ENCODE measurements at places on chromosomes 11 and 22.

DNA sequence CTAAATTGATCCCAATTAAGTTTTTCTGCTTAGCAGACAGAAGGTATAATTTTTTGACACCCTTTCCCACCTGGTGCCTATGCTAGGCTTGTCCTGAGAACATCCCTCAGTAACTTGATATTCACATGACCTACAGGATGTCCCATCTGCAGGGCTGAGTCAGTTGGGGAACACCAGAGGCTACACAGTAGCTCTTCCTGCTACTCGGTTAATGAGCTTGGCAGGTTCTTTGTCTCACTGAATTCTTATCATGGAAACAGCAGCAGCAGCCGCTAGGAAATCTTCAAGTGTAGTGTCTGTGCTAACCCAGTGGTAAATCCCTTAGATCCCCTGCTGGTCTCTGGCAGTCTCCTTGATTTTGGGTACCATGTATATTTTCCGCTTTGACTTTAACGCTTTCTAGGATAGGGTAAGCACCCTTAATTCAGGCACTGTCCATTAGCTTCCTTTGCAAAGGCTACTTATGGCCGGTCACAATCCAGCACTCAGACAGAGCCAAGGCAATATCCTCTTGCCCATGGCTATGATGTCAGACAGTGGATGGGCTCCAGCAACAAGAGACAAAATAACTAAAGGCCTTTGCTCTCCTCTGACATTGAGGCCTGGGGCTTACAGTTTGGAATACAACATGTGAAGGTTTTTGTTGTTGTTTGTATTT lies 8.5 kb downstream of the MRPL16 start:
- DNase-seq = no peak

DNA sequence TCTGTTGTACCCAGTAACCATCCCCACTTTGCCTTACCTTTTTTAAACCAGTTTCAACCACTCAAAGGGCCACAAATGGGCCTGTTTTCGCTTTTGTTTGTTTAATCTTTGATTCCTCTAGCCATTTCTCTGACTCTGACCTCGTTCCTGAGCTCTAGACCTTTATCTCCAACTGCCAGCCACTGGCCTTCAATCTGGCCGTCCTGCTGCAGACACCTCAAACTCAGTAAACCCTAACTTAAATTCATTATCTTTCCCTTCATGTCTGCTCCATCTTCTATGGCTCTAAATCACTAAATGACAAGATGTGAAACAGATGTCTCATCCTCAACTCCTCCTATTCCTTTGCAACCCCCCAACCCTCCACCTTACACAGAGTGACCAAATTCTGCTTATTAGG lies 1.3 kb upstream of the GDPD4 start:
- DNase-seq = no peak

DNA sequence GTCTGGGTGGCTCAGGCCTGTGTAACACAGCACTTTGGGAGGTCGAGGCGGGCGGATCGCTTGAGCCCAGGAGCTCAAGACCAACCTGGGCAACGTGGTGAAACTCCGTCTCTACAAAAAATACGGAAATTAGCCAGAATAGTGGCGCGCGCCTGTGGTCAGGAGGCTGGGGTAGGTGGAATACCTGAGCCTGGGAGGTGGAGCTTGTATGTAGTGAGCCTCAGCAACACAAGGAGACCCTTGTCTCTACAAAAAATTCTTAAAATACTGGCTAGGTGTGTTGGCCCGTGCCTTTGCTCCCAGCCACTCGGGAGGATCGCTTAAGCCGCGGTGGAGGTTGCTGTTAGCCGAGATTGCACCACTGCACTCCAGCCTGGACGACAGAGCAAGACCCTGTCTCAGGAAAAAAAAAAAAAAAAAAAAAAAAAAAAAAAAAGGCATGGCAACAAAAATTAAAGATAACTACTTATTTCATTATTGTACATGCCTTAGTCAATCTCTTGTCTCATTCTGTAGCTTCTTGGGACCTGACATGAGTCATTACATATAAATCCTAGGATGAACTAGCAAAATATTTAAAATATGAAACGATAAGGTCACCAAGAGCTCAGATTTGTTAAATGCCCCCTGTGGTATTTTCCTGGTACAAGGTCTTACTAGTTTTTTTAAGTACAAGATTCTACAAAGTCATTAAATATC lies 1.1 kb downstream of the TAF1D start:
- no peak for DNase-seq

- DNase-seq = no peak
Measured at GRCh38 chr22:43848366-43849171, 13.7 kb downstream of the SULT4A1 start.

GRCh38 chr11:11243209-11243589 lies 109.9 kb downstream of the CSNK2A3 start:
- DNase-seq = no peak

DNA sequence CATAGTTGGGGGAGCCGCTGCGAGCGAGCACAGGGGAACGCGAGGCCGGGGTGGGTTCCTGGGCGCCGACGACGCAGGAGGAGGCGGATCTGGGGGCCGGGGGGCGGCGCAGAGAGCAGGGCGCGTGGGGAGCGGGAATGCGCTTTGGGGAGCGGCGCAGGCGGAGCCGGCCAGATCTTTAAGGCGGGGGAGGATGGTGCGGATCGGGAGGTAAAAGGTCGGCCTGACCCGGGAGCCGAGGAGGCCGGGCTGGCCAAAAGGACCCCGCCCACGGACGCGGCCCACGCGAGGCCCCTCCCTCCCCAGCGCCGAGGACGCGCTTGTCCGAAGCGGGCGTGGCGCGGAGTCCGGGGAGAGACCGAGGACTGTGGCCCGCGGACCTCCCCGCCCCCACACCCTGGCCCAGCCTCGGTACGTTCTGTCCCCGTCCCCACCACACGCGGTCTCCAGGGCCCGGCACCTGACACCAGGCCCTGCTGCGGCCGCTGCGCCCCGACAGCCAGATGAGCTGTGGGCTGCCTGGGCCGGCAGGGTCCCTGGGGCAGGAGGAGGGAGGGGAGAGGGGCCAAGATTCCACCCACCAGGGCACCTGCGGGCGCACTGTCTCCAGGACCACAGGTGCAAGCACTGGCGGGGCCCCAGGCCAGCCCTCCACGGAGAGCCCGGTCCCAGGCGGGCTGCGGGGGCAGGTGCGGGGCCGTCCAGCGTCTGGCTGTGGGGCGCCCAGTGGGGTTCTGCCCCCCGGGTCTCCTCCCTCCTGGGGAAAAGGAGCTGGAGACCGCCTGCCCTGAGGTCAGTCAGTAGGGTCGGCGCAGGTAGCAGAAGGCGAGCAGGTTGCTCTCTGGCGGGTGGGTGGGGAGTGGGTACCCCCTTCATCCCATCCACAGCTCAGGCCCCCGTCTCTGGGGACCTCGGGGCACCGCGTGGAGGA lies 10.9 kb downstream of the PIM3 start:
- peak; percentile 50 for DNase-seq

DNA sequence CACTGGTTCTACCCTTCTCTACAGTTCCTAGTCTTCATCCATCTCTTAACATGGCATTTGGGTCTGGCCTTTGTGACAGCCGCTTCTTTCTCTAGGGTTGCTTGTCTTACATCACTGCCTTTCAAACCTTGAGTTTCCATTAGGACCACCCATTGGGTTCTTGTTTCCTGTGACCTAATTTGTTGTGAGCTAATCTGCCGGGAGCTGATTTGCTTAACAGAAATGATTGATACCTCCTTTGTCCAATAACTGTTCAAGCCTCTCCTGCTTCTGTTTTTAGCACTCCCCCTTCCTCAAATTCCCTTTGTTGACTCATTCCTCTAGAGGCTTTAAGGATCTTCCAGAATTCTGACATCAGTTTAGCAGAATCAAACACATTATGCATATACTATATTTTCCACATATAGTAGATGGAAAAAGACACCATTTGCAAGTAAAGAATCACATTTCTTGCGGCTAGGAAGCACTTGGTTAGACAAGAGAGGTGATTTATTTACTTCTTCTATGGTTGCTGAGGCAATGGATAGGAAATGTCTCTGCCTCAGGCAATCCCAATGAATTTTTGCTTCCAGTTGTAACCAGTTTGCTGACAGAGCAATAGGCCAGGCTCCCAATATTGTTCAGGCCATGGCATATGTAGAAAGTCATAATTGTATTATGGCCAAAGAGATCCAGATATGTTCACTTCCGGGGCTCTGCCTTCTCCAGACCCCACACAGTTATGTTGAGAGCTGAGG lies 130.7 kb downstream of the SNX19 start:
- no peak for DNase-seq

DNA sequence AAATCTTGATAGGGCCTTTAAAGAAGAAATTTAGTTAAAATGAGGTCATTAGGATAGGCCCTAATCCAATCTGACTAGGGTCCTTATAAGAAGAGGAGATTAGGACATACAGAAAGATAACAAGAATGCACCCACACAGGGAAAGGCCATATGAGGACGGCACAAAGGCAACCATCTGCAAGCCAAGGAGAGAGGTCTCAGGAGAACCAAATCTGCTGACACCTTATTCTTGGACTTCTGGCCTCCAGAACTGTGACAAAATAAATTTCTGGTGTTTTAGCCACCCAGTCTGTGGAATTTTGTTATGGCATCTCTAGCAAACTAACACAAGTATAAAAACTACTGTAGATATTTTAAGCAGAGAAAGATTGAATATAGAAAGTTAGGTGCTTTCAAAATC lies 28.6 kb downstream of the ADM start:
- no peak for DNase-seq

DNA sequence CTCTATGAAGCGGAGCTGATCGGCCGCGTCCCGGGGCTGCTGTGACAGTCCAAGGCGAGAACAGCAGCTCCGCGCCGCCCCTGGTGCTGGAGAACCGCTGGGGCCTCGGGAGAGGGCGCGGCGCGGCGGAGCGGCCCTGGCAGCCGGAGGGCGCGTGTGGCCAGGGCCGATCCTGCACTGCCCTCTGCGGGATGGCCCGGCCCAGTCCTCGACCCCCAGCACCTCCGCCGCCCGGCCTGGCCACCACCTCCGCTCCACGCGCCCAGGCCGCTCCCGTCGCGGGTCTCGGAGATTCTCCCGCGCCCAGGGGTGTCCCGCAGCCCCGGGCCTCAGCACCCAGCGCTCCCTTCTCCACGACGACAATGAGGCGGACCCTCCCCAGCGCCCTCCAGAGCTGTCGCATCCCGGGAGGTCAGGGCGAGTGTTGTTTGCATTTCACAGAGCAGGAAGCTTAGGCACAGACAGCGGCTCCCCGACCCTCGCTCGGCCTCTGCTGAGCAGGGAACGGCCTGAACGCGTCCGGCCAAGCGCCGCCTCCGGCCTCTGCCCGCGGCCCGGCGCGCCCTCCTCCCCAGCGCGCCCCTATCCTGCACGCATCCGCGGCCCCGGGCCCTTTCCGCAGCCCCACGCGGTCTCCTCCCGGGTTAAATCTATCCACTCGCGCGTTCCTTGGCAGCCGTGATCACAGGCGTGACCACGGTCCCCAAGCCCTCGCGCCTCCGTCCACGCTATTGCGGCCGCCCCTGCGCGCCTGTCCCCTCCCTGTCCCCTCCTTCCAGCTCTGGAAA lies 109.7 kb downstream of the WNT7B start:
- no peak for DNase-seq

DNA sequence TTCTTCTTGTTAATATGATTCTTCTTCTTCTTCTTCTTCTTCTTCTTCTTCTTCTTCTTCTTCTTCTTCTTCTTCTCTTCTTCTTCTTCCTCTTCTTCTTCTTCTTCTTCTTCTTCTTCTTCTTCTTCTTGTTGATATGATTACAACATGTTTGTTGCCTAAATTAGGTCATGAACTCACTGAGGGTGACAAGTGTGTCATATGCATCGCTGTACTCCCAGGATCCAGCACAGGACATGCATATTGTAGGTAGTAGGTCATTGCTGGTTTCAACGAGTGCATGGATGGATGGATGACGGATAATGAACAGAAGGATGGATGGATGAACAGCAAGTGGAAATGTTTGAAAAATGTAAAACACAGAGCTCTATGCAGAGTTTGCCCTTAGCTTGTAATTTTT lies 14.9 kb upstream of the PVALB start:
- no peak for DNase-seq

Measured in activated CD8-positive, alpha-beta memory T cell treated with anti-CD3 and anti-CD28 coated beads for 1 hour (primary cell).